ENCODE measurements at places on chromosomes 7 and 10.

DNA sequence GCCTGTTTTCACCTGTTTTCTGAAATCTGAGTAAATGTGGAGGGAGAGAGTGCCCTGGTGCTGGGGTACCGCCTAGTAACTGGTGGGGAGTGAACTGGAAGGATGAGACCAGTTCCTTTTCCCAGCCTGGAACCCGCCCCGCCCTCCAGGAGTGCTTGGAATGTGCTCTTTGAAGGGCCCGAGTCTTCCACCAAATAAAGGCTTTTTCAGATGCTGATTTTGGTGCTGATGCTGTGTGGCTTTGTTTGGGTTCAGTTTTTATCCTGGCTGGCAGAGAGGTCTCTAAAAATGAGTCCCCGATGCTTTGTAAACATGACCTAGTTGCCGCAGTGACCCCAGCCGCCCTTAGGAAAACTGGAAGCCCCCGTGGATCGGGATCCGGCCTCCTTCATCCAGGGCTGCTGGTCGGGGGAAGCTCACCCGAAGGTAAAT lies 25.9 kb downstream of the FOXK1 start:
- no peak for DNase-seq

DNA sequence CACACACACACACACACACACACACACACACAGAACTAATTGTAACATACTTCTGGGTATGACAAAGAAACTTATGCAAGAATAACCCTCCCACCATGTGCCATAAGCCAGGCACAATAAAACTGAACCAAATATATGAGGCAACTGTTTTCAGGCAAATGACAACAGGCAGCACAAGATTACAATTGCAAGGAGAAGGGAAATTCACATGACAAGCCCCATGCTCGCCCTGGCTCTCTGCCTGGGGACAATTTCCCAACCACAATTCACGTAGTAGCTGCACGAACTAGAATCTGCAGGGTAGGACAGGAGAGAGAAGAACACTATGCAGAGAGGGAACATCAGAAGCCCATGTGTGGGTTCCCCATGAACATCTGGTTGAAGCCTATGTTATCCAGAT lies 143.3 kb downstream of the CALN1 start:
- DNase-seq, result no peak

- no peak for DNase-seq
Measured at GRCh38 chr7:127751062-127751461, 99.1 kb downstream of the SND1 start.

DNA sequence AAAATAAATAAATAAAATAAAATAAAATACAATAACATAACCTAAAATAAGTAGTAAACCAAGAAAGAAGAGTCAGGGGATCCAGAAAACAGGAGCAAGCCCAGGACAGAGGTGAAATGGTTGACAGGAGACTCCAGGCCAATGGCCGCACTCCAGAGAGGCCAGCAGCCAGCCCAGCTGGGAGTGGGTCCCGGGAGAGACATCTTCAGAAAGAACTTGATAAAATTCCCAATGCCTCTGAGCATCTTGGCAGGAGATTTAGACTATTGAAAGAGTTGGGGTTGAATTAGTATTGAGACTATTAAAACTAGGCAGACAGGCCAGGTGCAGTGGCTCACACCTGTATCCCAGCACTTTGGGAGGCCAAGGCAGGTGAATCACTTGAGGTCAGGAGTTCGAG lies 62.6 kb downstream of the CLIP2 start:
- no peak for DNase-seq

- DNase-seq, result no peak
Measured at GRCh38 chr7:24464861-24465260, 108.4 kb upstream of the PALS2 start.

DNA sequence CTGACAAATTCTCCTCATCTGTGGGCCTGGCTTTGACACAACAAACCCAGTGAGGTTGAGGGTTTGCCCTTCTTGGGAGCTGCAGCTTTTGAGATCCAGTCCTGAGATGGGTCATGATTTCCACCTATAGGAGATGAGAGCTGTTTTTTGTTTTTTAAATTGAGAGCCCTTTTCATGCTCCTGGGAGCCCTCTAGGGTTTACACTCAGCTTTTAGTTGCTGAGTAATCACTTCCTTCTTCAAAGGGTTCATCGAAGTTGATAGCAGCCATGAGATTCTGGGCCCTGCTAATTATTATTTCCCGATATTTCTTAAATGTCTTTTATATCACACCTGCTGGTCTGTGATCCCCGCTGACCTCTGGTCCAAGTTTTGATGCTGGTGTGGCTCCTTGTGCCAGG lies 47.3 kb upstream of the VIPR2 start:
- DNase-seq, result no peak

DNA sequence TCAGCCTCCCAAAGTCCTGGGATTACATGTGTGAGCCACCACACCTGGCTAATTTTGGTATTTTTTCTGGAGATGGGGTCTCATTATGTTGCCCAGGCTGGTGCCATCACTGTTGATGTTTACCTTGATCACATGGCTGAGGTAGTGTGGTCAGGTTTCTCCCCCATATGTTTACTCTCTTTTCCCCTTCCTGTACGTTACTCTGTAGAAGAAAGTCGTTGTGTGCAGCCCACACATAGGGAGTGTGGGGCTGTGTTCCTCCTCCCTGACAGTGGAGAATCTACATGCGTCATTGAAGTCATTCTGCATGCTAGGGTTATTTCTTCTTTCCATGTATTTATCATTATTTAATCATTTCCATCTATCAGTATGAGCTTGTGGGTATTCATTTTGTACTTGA lies 16.3 kb upstream of the ORAI2 start:
- no peak for DNase-seq

GRCh38 chr7:12929476-12930140 lies 242.2 kb downstream of the ARL4A start:
- DNase-seq, result no peak

DNA sequence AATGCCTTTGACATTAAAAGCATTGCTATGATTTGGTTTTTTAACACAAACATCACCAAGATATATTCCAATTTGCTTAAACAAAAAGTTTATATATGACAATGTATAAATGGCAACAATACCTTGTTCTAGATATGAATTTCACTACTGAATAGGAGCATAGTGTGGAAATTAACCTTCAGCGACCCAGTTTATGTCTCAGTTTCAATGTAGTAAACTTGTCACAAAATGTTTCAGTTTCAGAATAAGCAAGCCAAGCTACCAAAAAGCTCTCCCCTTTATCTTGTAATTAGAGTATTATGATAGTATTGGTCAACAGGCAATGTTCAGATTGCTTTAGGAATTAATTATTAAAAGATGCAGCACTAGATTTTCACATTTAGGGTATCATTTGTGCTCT lies 99.6 kb upstream of the PCDH15 start:
- DNase-seq, result no peak
